ENCODE measurements at places on chromosomes 5 and 9.

DNA sequence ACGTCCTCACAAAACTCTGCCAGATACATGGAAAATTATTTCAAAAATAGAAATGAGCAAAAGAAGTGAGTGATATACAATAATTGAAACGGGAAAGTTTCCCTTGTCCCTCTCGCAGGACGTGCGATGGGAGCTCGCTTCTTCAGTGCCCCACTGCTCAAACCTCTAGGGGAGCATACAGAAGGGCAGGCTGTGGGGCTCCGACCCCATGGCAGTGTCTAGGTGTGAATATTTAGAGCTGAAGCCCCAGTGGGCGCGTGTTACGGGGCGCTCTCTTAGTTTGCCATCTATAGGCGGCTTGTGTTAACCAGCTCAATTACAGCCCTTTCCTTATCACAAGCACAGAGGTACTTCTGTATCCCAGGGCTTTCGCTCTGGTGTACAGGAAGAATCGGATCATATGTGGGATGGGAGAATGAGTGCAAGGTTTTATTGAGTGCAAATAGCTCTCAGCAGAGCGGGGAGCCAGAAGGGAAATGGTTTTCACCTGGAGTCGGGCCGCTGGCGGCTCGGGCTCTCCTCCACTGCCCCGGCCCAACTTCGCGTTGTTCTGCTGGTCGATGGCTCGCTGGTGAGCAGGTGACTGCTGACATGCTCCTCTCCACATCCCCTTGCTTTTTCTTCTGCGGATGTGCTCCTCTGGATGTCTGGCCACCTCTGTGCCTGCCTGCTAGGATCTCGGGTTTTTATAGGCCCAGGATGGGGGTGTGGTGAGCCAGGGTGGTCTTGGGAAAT lies 334.0 kb upstream of the PTPRD start:
- DNase-seq: no peak

DNA sequence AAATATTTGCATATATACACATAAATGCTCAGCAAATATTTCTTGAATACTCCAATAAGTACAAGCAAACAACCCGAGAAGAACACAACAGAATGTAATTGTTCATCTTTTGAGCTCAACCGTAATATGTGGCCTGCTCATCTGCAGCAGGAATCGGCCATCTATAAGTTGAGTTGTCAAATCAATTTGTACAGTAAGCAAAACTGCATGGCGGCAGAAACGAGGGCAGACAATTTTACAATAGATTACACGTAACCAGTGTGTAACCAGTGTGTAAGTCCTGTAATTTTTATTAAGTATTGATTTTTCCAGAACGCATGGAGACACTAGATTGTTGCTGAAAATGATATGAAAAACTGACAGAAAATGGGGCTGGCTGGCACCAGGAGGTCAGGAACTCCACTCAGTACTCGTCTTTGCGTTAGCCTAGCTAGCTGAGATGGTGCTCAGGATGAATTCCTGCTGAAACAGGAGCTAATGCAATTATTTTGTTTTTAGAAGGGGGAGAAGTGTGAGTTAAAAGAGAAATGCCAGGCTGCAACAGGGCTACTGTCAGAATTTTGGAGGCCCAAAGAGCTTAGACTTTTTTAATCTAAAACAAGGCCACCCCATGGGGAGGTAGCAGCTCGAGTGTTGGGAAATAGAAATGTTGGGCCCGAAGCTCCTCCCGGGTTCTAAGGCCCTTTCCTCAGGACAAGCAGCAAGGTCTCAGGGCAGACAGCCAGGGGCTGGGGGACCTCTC lies 682 bp downstream of the DHX29 start:
- no peak for DNase-seq

GRCh38 chr5:107040907-107041306 lies 629.8 kb downstream of the EFNA5 start:
- DNase-seq: no peak

DNA sequence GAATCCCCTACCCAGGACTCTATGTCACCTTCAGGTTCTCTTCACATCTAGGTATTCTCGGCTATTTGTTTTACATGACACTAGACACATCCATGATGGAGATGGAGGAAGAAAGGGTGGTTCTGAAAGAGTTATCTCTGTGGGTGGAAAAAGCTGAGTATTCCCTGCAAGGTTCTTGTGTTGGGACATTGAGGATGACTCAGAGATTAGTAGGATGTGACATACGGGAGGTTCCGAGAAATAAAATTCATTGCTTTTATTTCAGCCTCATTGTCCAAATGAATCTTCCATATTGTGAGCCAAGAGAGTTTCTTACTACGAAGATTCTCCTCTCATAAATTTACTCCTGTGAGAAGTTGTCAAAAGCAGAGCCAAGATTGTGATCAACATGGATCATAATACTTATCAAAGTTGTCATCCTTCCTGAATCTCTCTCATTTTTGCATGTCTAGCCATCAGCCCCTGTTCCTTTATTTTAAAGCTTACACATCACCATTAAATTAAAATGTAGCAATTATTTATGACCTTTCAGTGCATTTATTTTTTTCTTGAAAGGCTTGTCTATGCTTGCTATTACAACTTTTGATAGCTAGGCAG lies 370.0 kb downstream of the PSAT1 start:
- no peak for DNase-seq

GRCh38 chr9:130817914-130818313 lies 17.1 kb upstream of the ABL1 start:
- no peak for DNase-seq

GRCh38 chr9:106074006-106074405 lies 379.7 kb downstream of the TMEM38B start:
- no peak for DNase-seq

GRCh38 chr5:169050146-169050571 lies 250.8 kb downstream of the SLIT3 start:
- DNase-seq: no peak

GRCh38 chr9:5719100-5719926 lies 90.4 kb downstream of the RIC1 start:
- no peak for DNase-seq

DNA sequence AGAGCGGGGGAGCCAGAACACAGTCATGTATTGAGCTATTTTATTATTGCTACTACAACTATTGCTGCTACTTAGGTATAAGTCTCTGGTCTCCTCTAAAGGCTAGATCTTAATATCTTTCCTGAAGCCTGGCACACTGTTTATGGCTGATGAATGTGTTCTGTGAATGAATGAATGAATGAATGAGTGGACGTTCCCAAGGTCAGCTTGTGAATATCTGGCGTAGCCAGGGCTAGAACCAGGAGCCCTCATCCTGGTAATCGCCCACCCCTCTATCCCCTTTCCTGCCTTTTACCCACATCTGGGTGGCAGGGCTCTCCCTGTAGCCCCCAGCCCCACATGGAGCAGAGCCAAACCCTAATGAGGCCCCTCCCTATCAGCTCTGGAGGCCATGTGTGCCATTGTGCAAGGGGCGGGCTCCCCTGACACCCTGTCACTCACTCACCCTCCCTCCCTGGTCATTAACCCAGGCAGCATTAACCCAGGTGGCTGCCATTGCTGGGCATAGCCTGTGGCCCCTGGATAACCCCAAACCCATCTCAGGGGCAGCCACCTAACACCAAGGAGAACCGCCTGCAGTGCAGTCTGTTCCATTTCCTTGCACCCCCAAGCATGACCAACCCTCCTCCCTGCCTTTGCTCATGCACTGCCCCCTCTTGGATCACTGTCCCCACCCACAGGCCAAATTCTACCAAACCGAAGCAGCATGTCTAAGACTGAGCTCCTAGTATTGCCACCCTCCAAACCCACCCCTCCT lies 2.0 kb upstream of the AKNA start:
- DNase-seq: no peak

GRCh38 chr5:67031692-67032091 lies 164.9 kb downstream of the CD180 start:
- no peak for DNase-seq

GRCh38 chr9:97852001-97852398 lies 1.0 kb upstream of the FOXE1 start:
- no peak for DNase-seq

GRCh38 chr5:69467442-69468225 lies 25.0 kb upstream of the OCLN start:
- no peak for DNase-seq

DNA sequence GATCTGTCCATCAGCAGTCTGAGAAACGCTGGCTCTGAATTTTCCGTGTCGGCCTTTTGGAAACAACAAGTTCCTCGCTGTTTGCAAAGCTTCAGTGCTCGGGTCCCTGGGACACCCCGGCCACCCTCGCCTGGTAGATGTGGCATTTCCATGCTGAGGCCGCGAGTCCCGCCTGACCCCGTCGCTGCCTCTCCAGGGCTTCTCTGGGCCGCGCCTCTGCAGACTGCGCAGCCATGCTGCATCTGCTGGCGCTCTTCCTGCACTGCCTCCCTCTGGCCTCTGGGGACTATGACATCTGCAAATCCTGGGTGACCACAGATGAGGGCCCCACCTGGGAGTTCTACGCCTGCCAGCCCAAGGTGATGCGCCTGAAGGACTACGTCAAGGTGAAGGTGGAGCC lies 4.7 kb downstream of the NTNG2 start:
- no peak for DNase-seq

DNA sequence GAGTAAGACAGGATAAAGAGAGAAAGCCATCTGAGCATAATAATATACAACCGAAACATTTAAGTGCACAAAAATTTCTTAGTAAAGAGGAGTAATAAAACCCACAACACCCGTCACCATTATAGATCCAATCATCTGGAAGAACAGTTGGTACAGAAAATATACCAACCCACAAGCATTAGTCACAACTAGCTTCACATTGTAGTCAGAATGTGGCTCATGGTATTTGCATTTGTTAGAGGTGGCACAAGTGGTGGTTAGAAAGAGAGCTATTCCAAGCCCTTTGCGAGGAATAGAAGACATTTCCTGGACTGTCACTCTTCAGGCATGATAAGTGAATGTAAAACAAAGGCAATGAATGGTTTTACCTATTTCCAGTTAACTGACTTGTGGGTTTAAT lies 677.5 kb upstream of the ST8SIA4 start:
- DNase-seq: no peak

- no peak for DNase-seq
Measured at GRCh38 chr5:178145965-178146820, 7.5 kb downstream of the NHP2 start.

DNA sequence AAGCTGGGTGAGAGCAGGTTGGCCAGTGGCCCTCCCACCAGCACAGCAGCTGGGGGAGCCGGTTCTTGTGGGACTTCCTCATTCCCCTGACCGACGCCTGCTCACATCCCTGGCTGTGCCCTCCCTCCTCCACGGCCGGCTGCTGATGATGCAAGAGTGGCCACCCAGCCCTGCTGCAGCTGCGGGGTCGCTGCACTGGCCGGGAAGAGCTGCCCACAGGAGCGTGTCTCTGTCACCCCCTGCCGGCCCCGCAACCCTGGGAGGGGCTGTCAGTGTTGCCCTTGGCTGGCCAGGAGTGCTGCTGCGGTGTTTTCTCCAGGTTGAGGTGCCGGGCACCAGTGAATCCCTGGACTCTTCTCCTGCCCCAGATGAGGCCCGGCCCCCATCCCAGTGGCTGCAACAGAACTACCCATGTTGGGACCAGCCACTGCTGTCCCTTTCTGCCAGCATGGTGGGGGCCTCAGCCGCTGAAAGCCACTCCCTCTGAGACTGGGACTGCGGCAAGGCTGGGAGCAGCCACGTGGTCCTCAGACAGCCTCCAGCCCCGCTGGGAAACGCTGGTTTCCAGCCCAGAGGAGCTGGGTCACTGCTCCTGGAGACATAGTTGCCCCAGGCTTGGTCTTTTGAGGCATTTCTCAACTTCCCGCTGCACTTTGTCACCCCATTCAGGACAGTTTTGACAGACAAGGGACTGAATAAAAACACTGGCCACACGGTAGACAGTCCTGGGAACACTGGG lies 739 bp downstream of the CARD9 start:
- DNase-seq: no peak

GRCh38 chr9:126893079-126893478 lies 21.5 kb upstream of the RALGPS1 start:
- DNase-seq: no peak

GRCh38 chr9:92974161-92974661 lies 26.9 kb downstream of the FGD3 start:
- no peak for DNase-seq

DNA sequence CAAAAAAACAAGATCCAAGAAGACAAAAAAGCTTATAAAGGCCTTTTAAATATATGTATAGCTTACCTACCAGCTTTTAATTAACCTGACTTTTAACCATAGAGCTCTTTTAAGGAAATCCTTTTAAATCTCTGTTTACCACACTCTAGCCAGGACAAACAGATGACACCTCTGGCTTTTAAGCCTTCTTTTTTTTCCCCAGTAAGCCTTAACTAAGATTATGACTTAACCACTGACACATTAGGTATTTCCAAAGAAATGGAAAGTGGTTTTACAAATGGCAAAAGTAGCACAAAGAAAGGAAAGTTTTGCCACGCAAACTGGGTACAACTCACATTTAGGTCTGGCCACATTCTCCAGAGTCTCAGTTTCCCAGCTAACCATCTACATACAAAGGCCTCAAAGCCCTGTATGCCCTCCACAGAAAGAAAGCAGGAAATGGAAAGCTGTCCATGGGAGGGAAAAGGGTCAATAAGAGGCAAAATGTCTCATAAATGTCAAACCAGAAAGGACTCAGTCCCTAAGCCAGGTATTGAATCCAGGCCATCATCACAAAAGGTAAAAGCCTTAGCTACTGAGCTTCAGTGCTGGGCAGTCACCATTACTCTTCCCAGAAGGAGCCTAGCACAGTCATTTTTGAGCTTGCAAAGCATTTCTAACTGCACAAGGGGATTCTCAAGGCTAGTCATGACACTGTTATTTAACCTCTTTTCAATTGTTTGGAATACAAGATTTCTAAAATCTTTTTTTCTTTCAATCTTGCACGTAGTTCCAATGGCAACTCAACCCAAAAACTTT lies 19.7 kb downstream of the TMEM161B start:
- no peak for DNase-seq

DNA sequence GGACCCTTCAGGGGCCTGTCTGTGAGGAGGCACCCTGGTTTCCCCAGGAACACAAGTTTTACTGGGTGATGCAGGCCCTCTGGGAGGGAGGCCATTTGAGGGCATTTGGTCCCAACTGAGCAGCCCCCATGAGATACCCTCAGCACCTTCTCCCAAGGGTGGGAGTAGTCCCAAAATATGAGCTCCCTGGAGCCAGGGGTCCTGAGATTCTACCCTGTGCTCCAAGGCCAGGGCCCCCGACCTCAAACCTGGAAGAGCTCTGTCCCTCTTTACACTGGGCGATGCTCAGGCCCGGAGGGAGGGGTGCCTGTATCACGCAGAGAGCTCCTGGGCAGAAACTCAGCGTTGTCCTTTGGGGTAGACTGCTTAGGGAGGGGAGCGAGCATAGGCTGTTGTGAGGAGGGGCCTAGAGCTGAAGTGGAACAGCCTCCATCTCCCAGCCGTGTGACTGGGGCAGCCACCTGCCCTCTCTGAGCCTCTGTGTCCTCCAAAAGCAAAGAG lies 64.0 kb upstream of the SYNPO start:
- no peak for DNase-seq

- DNase-seq: no peak
Measured at GRCh38 chr5:160833806-160834205, 18.2 kb downstream of the ATP10B start.

DNA sequence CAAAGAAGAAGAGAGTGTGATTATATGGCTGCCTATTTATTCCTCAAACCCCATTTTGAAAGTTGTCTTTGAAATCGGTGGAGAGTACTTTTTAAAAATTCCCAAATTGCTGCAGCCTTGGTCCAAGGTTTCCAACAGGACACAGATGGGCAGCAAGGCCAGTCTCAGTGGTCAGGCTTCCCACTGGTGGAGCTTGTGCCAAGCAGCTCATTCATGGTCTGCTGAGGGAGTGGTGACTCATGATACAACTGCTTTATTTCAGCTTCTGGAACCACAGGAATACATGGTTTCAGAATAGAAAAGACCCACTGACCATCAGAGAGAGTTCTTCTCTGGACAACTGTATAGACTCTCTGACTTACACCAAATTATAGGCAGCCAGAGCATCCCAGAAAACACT lies 673.1 kb upstream of the KLF4 start:
- DNase-seq: no peak

GRCh38 chr5:159453209-159453608 lies 122.9 kb upstream of the IL12B start:
- no peak for DNase-seq
